ENCODE measurements at places on chromosomes 1 and 21.

DNA sequence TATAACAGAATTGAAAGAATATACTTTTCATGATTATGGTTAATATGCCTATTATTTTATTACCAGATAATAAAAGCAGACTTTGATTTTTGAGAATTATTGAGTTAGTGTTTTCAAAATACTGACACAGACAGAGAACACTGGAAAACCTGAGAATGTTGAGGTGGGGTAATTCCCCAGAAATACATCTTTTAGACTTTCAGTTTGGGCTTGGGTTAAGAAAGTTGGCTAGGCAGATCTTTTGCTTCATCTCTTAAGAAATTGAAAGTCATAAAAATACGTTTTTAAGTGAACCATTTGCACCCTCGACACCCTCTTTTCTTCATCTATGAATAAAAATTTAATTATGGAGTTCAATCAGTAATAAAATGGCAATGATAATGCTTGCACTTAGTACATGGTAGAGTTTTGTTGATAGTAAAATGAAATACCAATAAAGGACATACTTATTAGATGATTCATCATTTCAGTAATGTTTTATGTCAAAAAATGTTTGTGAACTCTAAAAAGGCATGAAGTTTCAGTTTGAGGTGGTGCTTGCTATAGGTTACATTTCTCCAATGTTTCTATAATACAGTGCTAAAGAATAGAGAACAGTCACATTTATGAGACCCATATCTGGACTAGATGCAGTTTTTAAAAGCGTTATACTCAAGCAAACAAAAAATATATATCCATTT lies 1.9 kb upstream of the SAMSN1 start:
- DNase-seq: no peak

GRCh38 chr1:1014799-1015681 lies 1.7 kb downstream of the ISG15 start:
- DNase-seq: peak; percentile 53

GRCh38 chr1:119771016-119771415 lies 2.3 kb upstream of the HMGCS2 start:
- no peak for DNase-seq

DNA sequence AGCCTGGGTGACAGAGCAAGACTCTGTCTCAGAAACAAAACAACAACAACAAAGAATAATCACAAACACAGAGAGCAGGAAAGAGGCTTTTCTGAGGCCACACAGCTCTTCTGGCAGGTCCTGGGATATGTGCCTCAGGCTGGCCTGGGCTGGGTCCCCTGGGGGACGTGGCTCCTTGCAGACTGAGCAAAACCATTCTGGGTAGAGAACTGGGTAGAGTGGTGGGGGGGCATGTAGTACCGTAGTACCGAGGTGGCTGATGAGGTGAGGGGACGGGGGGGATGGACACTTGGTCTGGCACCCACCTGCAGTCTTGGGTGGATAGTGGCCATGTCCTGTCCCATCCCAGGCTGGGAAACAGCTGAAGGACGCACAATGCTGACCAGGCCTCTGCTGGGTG lies 6.0 kb downstream of the TMEM82 start:
- no peak for DNase-seq

GRCh38 chr1:9774712-9775679 lies 48.8 kb downstream of the CLSTN1 start:
- DNase-seq: no peak

- DNase-seq: no peak
These were observed 82.0 kb downstream of the UBIAD1 start for GRCh38 chr1:11354893-11355553.

DNA sequence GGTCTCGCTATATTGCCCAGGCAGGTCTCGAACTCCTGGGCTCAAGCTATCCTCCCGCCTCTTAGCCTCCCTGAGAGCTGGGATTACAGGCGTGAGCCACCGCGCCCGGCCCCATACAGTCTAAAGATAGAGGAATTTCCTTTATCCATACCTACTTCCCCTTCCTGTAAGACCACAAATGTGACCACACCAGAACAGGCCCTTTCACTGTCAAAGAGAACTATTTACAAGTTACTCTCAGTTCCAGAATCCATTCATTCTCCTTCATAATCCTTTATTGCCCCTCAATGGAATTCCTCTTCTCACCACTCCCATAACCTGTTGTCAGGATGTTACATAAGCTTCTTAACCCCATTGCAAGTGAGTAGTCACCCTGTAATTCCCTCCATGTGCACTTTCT lies 26.3 kb upstream of the SLC5A9 start:
- no peak for DNase-seq

- no peak for DNase-seq
These were observed 1.6 kb downstream of the VTCN1 start for GRCh38 chr1:117209094-117209493.

- no peak for DNase-seq
These were observed 47.4 kb downstream of the RGS7 start for GRCh38 chr1:241309651-241310050.

DNA sequence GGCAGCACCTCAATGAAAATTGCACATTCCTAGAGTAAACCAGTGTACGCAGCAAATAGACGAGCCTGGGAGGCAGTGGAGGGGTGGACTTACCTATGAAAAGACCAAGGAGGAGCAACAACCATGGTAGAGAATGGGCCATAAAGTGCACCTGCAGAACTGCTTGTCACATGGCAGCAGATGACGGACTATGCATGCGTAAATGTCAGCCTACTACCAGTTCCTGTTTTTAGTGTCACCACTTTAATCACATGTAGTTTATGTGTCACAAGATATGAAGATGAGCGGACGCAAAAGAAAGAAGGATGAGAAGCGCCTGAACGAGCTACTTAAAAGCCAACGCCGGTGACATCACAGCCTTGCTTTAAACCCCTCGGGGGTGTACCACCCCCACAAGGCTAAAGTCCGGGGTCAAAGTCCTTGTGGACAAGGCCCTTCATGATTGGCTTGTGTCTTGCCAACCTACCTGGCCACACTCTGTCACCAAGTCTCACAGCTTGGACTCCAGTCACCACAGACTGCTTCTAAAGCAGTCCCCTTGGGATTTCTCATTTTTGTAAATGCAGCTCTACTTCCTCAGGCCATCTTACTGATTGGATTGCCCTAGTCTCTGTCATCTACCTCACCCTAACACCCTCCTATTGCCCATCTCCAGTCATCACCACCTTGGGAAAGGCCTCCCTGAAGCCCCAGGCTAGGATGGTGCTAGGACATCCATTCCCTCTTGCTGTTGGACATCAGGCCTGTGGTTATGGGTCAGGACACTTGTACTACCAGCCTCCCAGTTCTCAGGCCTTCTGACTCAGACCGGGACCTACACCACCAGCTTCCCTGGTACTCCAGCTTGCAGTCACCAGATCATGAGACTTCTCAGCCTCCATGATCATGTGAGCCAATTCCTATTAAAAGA lies 6.0 kb upstream of the LY9 start:
- DNase-seq: no peak

- DNase-seq: no peak
These were observed 8.8 kb downstream of the SEC16B start for GRCh38 chr1:177960939-177961622.

DNA sequence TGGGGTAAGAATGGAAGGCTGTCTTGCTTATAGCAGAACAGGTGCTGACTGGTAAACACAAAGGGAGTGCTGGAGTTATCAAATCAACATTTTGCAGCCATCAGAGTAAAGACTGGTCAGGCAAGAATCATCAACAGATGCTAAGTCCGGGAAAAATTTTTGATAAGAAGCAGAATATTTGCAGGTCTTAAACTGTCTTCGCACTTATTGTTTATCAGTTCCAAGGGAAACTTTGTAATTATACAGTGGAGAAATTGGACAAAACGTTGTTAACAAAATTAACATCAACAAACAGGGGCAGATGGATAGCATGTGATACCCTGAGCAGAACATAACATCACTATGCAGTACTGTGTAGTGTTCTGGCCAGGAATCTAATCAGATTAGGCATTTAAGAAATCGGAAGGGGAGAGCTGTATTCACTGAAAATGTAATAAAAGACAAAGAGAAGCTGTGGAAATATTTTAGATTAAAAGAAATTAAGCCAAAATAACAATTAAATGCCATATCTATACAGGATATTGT lies 127.1 kb downstream of the DAB1 start:
- DNase-seq: no peak

DNA sequence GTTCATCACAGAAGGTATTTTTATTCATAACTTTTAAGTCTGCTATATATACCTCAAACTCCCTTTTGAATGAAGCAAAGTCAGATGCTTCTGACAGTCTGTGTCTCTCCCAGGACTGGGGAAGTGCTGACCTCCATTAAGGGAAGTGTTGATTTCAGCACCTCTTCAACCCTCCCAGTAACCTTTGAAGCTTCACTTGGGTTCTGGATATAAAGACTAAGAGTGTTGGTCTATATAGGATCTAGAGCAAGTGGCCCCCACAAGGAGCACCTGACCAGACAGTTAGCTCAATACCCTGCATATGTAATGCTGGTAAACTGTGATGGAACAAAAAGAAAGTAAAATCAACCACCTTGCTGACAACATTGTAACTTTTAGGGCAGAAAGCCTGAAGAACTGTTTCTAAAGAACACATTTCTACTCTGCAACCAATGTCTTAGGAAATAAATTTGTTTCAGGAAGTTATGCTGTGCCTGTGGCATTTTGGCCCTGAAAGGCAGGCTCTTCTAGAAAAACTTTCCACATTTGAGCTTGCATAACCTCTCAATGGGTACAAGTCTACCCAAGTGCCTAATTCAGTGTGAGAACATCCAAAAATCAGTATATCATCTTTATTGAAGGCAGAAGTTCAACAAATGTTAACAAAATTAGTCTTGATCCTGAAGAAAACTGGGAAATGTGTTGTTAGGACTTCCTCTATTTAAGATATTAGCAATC lies 865 bp upstream of the PTPN22 start:
- DNase-seq: no peak

Data from erythroblast (primary cell).